ENCODE measurements at places on chromosomes 6 and 20. TPM values are rescaled to one million over a fixed set of nuclear protein-coding genes. Genes with fewer than 3 reads are reported as not detected.

The ZNF334 gene
- 4.8 TPM for total RNA-seq

GRCh38 chr6:29147074-29147473, 23.6 kb upstream of the OR2J2 start:
- DNase-seq: no peak
- H3K27me3 ChIP-seq: no peaks in the 10 kb centered on the region
- H3K27ac ChIP-seq: no peak overlapping the region
- no peaks in the 10 kb centered on the region for H3K4me1 ChIP-seq
- no peaks in the 10 kb centered on the region for H3K36me3 ChIP-seq
- H3K4me3 ChIP-seq: no peak overlapping the region

GRCh38 chr6:2363211-2363610, 117.8 kb upstream of the GMDS start:
- H3K36me3 ChIP-seq: peaks cover 9% of the 10 kb centered on the region
- no peak overlapping the region for H3K4me3 ChIP-seq
- H3K4me1 ChIP-seq: peaks cover 11% of the 10 kb centered on the region
- DNase-seq: no peak
- H3K27me3 ChIP-seq: no peaks in the 10 kb centered on the region
- no peak overlapping the region for H3K27ac ChIP-seq

DNA sequence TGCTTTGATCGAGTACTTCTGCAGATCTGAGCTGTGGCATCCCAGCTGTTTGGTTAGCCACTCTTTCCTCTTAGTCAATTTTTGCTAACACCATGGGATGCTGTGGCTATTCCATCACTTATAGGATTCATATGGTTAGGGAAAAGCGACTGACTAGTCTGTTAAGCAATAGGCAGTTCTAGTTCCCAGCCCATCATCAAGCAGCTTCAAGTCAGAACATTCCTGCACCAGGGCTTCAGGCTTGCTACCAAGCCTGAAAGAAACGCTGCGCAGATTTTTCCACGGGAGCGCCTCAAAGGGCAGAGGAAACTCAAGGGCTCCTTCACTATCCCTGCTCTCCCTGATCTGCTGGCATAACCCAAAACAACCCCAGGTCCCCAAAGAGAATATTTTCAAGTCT, 159.8 kb upstream of the SUPT3H start:
- DNase-seq: no peak
- H3K4me3 ChIP-seq: no peak overlapping the region
- no peak overlapping the region for H3K27ac ChIP-seq

The TINAG gene
- total RNA-seq: not detected

GRCh38 chr20:9165261-9165660, 96.4 kb downstream of the PLCB4 start:
- no peak overlapping the region for H3K4me3 ChIP-seq
- peaks cover 17% of the 10 kb centered on the region for H3K4me1 ChIP-seq
- DNase-seq: no peak
- H3K27me3 ChIP-seq: no peaks in the 10 kb centered on the region

- peaks cover 3% of the 10 kb centered on the region for H3K36me3 ChIP-seq
- H3K4me1 ChIP-seq: no peaks in the 10 kb centered on the region
- H3K27me3 ChIP-seq: peaks cover 76% of the 10 kb centered on the region
- H3K4me3 ChIP-seq: no peak overlapping the region
- DNase-seq: no peak
- H3K27ac ChIP-seq: no peak overlapping the region
Observed at GRCh38 chr20:46176739-46177378, 58.7 kb downstream of the CD40 start.

The NR2E1 gene
- total RNA-seq: not detected

DNA sequence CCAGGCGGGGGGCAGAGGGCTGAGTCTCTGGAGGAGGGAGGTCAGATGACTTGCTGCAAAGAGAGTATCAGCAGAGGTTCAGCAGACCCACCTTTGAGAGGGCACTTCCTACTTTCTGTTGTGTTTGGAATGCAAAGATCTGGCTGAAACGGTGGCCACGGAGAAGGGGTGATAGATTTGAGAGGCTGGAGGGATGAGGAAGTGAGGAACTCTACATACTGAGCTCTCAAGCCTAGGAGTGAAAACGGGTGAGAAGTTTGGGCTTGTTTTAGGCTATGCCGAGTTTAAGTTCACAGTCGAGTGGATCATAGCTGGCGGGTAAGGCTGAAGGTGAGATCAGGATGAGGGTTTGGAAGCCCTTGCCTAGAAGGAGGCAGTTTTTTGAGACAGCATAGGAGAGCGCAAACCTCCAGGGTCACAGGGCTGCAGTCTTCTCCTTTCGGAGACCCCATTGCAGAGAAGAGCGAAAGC, 477 bp upstream of the ITPA start:
- H3K36me3 ChIP-seq: peaks cover 2% of the 10 kb centered on the region
- H3K4me1 ChIP-seq: peaks cover 19% of the 10 kb centered on the region
- DNase-seq: no peak
- peak overlapping the region; percentile 90 for H3K4me3 ChIP-seq
- H3K27me3 ChIP-seq: no peaks in the 10 kb centered on the region

DNA sequence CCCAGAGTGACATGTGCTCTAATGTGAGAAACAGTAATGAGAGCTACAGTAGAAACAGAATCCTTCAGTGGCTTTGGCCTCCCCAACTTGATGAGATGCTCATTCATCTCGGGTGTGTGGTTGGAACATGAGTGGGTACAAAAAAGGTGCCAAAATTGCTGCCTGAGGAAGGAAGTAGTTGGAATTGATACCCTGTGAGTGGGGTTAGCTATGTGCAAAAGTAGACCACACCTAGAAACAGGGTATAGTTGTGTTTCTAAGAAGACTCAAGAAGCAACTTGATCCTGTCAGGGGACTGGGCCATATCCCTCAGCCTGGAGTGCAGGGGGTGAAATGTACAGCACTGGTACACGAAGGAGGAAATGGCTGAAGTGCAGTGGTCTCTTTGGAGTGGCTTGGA, 206.4 kb upstream of the SUPT3H start:
- peaks cover 1% of the 10 kb centered on the region for H3K36me3 ChIP-seq
- no peak overlapping the region for H3K4me3 ChIP-seq
- H3K4me1 ChIP-seq: no peaks in the 10 kb centered on the region
- no peak for DNase-seq

GRCh38 chr6:56749632-56750151, 107.0 kb upstream of the DST start:
- peak overlapping the region; percentile 91 for H3K27ac ChIP-seq
- no peak for DNase-seq
- H3K4me1 ChIP-seq: peaks cover 67% of the 10 kb centered on the region
- no peak overlapping the region for H3K4me3 ChIP-seq

- no peak overlapping the region for H3K4me3 ChIP-seq
- no peaks in the 10 kb centered on the region for H3K27me3 ChIP-seq
- no peak for DNase-seq
- H3K27ac ChIP-seq: no peak overlapping the region
- H3K36me3 ChIP-seq: peaks cover 43% of the 10 kb centered on the region
Observed at GRCh38 chr6:28296520-28297060, 15.2 kb downstream of the PGBD1 start.

The RFX6 gene
- total RNA-seq: not detected

All from chondrocyte (in vitro differentiated cells).